ENCODE measurements at places on chromosomes 2 and 18.

- DNase-seq = no peak
Observed at GRCh38 chr2:12304564-12305171, 412.1 kb upstream of the TRIB2 start.

DNA sequence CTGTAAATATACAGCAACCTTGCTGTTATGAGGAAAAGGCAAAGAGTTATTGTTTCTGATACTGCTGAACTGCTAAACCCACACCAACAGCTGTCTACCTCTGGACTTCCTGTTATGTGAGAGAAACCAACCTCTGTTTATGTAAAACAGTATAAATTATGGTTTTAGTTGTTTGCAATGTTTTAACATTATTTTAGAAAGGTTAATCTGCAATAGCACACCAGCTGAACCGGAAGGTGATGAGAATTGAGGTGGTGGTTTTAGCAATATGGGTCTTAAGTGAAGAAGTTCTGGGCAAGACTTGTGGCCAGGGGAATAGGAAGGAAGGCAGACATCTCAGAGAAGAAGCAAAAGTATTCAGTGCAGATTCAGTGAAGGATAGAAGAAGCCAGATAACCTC is 237.8 kb downstream of the PLCL1 start:
- DNase-seq = no peak

GRCh38 chr18:58896734-58897508 is 32.2 kb downstream of the ZNF532 start:
- no peak for DNase-seq

- DNase-seq = no peak
Observed at GRCh38 chr2:144546933-144547332, 27.0 kb upstream of the ZEB2 start.

- DNase-seq = no peak
Observed at GRCh38 chr2:179335732-179336131, 71.1 kb upstream of the SESTD1 start.
